ENCODE measurements at places on chromosomes 4 and X. TPM values are rescaled to one million over a fixed set of nuclear protein-coding genes. Genes with fewer than 3 reads are reported as not detected.
A peak's percentile ranks its signal among the peaks of the same experiment; 100 is the strongest.

Gene UBL4A
- 46.5 TPM for total RNA-seq

Gene OCIAD2
- total RNA-seq = 65.1 TPM

Gene SLC9B1
- total RNA-seq = 2.4 TPM

DNA sequence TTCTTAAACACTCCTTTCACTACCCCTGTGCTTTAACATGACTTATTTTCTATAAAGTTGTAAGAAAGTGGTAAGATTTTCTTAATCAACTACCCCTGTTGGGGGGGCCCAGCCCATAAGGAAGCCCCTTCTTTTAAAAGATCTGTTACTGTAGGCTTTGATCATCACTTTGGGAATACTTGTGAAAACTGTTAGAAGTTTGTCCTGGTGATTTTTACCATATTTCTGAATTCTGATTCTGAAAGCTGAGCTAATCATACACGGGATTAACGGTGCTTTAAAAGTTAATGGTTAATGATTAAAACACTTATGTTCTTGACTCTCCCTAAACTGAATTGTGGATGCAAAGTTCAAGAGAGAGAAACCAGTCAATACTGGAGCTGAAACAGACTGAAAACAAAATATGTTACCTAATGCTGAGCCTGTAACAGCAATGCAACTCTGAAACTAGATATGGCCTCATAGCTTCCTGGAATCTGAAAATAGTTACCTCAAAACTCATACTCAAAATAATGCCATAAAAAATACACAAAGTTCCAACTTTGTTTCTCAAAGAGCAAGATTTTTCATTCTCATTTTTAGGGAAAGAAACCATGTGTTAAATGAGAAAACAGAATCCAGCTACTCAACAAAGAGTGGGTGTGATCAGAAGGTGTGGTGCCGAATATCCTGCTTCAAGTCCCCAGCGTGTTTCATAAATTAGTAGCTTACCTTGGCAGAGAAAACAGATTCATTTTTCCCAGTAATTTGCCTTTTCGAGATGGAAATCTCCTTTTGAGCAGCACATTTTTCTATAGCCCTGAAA is 31.6 kb downstream of the ADH7 start:
- H3K4me3 ChIP-seq = no peak overlapping the region
- DNase-seq = no peak
- H3K4me1 ChIP-seq = peaks cover 16% of the 10 kb centered on the region
- no peak overlapping the region for H3K27ac ChIP-seq

GRCh38 chrX:37781081-37781480 is 1.2 kb downstream of the CYBB start:
- H3K4me1 ChIP-seq = peaks cover 20% of the 10 kb centered on the region
- no peak overlapping the region for H3K4me3 ChIP-seq
- no peak for DNase-seq

GRCh38 chr4:184620212-184620867 is 28.9 kb downstream of the CASP3 start:
- H3K27me3 ChIP-seq = no peaks in the 10 kb centered on the region
- H3K4me3 ChIP-seq = no peak overlapping the region
- H3K27ac ChIP-seq = no peak overlapping the region
- DNase-seq = no peak
- peaks cover 19% of the 10 kb centered on the region for H3K36me3 ChIP-seq
- peaks cover 8% of the 10 kb centered on the region for H3K4me1 ChIP-seq

GRCh38 chrX:56281789-56282188 is 49.6 kb downstream of the KLF8 start:
- no peaks in the 10 kb centered on the region for H3K27me3 ChIP-seq
- peaks cover 4% of the 10 kb centered on the region for H3K4me1 ChIP-seq
- no peak overlapping the region for H3K4me3 ChIP-seq
- no peak overlapping the region for H3K27ac ChIP-seq
- H3K36me3 ChIP-seq = no peaks in the 10 kb centered on the region

DNA sequence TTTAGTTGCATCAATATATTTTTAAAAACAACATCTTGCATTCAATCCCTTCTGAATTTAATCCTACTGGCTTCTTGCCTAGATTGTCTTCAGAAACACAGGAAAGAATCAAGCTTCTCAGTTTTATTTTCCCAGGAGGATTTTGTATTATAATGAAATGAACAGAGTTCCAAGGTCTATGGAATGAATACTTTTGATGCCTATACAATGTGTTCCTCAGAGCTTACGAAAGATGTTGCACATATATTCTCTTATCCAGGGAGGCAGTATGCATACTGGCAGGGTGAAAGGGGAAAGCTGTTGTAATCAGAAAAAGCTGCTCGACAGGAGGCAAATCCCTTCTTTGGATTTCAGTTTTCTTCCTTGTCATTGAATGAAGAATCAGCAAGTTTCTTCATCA is 8.8 kb downstream of the TMPRSS11D start:
- H3K36me3 ChIP-seq = no peaks in the 10 kb centered on the region
- H3K27me3 ChIP-seq = peaks cover 4% of the 10 kb centered on the region
- H3K4me1 ChIP-seq = no peaks in the 10 kb centered on the region
- DNase-seq = no peak
- no peak overlapping the region for H3K4me3 ChIP-seq
- no peak overlapping the region for H3K27ac ChIP-seq

- H3K4me1 ChIP-seq = peaks cover 21% of the 10 kb centered on the region
- H3K4me3 ChIP-seq = peak overlapping the region; percentile 63
- H3K27me3 ChIP-seq = no peaks in the 10 kb centered on the region
- peaks cover 39% of the 10 kb centered on the region for H3K36me3 ChIP-seq
- peak overlapping the region; percentile 75 for H3K27ac ChIP-seq
- DNase-seq = peak; percentile 77
These were observed 10.7 kb downstream of the MED12 start for GRCh38 chrX:71128915-71129765.

GRCh38 chrX:153463556-153463955 is 6.8 kb downstream of the HAUS7 start:
- DNase-seq = no peak
- no peaks in the 10 kb centered on the region for H3K27me3 ChIP-seq
- H3K4me1 ChIP-seq = peaks cover 6% of the 10 kb centered on the region
- peaks cover 7% of the 10 kb centered on the region for H3K36me3 ChIP-seq

GRCh38 chr4:29311247-29311646 is 1408.9 kb upstream of the PCDH7 start:
- H3K36me3 ChIP-seq = no peaks in the 10 kb centered on the region
- no peaks in the 10 kb centered on the region for H3K27me3 ChIP-seq
- no peak overlapping the region for H3K4me3 ChIP-seq

Measured in activated CD8-positive, alpha-beta T cell treated with anti-CD3 and anti-CD28 coated beads for 36 hours (primary cell).